ENCODE measurements at places on chromosomes 1 and 21. TPM values are rescaled to one million over a fixed set of nuclear protein-coding genes. Genes with fewer than 3 reads are reported as not detected.

DNA sequence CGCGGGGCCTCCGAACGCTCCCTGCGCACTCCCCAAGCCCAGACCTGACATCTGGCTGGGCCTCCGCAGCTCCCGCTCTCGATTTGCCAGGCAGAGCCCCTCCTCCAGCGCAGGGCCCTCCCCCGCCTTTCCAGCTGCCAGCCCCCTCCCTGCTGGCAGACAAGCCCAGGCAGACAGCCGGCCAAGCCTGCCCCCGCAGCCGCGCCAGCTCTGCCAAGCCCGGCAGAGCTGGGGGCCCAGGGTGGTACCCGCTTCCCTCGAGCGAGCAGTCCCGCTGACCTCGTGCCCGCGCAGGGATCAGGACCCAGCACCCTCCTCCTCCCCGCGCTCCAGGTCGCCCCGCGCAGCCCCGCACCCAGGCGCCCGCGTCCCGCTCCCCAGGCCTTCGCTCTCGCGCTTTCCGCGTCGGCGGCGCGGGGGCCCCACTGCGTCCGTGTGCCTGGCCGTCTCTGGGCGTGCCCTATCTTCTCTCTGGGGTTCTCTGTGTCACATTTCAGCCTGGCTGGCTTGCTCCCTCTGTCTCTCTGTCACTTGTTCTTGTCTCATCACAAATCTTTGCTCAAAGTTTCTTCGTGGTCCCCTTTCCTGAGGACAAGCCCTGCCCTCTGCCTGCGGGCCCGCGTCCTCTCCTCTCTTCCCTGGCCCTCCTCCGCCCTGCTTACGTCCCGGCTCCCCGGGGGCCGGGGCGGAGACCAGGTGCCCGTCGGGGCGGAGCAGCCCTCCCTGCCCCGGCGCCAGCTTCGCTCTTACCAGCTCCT lies 580 bp downstream of the INKA2 start:
- DNase-seq, result no peak

DNA sequence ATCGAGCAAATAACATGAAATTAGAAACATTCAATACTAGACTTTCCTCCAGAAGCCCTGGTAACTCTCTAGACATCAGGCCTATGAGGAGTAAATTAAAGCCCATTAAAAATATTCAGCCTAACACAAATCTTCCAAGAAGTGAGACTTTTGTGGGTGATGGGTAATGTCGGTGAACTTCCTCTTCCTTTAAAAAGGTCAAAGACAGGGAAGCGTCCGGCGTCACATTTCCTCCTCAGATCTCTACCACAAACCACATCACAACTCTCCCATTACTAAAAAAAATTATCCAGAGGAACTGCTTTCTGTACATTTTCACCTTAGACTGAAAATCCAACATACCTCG lies 1.4 kb downstream of the EIF4G3 start:
- no peak for DNase-seq

- no peak for DNase-seq
Observed at GRCh38 chr1:114610546-114611245, 29.3 kb upstream of the BCAS2 start.

DNA sequence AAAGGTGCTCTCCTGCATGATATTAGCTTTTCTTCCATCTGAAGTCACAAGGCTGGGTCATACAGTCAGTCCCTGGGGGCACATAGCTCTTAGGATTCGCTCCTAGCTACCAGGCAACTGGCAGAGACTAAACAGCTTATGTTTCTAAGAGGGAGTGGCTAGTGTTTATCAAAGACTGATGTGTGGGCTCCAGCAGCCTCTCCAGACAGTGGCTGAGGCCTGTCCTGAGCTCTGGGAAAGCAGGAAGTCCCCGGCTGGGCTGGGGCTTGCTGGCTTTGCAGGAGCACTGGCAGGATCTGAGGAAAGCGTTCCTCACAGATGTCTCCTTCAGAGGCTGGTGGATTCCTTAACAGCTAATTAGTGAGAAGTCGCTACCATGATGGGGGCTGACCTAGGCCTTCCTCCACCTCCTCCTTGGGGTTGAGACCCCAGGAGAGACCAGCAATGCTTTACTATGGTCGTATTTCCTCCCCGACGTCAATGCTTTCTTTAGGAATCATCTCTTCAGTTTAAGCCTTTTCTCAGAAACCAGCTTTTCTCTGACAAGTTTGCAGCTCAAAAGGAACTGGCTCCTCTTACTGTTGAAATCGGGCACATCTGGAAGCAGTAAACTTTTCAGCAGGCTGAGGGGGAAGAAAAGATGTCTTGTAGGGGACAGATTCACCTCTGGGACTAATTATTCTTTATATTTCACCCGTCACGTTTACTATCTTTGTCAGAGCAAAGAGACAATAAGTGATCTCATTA lies 33.5 kb upstream of the HHAT start:
- DNase-seq, result no peak

- DNase-seq, result no peak
Observed at GRCh38 chr1:245404952-245405351, 250.2 kb downstream of the KIF26B start.

GRCh38 chr1:10217748-10218441 lies 7.5 kb downstream of the KIF1B start:
- DNase-seq, result no peak

DNA sequence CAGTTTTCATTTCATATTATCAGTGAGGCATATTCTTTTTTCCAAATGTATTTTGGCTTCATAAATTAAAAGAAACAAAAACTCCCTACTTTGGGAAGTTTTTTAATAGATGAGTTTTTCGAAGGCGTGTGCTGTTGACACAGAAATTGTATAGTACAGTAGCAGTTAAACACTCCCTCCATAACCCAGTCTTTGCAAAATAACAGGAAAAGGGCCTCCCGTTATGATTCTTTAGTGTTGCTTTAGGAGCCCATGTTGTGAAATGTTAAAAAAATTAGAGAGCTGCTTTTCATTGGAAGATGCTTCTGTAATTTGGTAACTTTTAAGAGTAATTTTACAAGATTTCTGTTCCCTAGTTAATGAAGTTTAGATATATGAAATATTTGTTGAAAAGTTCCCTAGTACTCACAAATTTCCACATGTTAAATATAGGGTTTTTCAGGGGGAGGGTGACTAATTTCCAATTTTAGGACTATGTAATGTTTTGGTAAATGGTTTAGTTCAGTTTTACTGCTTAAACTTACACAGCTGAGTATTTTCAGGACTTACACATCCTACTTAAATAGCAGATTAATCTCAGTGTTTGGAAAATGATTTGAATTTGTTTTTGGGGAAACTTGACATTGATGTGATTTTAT lies 2.0 kb downstream of the CAMSAP2 start:
- DNase-seq, result no peak

The NGF gene
- polyA plus RNA-seq, result 6.7 TPM

The OR14K1 gene
- polyA plus RNA-seq, result not detected

The SLC45A1 gene
- 2.4 TPM for polyA plus RNA-seq
